Fibroblast of the conjunctiva (primary cell): ENCODE measurements at places on chromosomes 3 and 15.
A peak's percentile ranks its signal among the peaks of the same experiment; 100 is the strongest.

GRCh38 chr3:112170046-112170445 is 37.0 kb upstream of the GCSAM start:
- DNase-seq, result no peak

GRCh38 chr3:24514119-24514518 is 19.5 kb upstream of the THRB start:
- no peak for DNase-seq

GRCh38 chr3:142151240-142151639 is 1.9 kb upstream of the TFDP2 start:
- DNase-seq, result no peak

- no peak for DNase-seq
Measured at GRCh38 chr3:37909067-37909911, 47.6 kb downstream of the CTDSPL start.

DNA sequence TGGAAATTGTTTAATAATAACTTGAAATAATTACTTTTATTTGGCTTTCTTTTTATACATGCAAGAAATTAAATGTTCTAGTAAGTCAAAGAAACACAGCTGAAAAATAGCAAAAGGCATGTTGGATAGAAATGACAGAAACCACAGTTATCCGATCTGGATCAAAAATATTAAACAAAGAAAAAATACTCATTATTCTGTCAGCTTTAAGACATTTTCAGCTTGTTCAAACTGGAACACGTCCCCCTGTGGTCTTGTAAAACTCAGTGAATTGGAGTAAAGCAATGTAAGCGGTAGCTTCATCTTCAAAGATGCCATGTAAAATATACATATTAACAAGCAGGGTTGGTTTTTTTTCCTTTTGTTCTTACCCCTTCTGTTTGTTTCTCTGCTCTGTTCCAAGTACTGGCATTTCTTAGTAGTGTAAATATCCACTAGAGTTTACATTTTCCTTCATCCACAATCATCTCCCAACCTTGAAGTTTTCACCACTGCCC is 223.4 kb downstream of the IGSF11 start:
- no peak for DNase-seq

DNA sequence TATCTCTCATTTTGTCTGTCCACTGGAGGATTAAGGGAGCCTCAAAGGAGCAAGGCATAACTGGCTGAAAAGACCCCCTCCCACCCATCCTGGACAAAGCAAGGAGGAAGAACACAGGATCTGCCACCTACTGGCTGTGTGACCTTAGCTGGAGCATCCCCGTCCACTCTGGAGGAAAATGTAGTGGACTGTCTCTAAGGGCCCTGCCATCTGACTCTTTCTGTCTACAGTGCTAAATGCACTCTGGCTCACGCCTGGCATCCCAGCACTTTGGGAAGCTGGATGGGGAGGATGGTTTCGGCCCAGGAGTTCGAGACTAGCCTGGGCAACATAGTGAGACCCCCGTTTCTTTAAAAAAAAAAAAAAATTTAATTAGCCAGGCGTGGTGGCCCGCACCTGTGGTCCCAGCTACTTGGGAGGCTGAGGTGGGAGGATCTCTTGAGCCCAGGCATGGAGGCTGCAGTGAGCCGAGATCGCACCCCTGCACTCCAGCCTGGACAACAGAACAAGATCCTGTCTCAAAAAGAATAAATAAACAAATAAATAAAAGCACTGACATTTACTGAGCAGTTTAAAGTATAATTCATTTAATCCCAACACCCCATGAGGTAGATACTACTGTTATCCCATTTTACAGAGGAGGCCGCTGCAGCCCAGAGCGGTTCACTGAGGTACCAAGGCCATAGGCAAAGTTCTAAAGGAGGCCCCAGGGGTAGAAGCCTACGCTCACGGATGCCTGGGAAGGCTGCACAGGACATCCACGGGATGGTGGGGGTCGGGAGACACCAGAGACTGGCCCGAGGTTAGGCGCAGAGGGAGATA is 1.1 kb downstream of the TBC1D2B start:
- no peak for DNase-seq

DNA sequence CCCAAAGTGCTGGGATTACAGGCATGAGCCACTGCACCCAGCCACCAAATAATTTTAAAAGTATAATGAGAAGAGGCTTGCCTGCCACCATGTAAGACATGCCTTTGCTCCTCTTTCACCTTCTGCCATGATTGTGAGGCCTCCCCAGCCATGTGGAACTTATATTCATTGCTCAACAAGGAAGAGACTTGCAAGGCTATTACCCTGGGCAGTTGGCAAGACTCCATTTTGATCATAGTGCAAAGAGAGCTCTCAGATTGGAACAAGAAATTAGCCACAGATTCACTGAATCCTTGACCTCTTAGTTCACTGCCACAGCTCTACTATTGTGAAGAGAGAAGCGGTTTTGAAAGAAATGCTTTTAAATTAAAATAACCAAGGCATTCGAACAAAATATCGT is 6.1 kb downstream of the SCAP start:
- DNase-seq, result peak; percentile 74

- no peak for DNase-seq
Measured at GRCh38 chr15:87228460-87228859, 1028.1 kb downstream of the NTRK3 start.

GRCh38 chr3:134008630-134009156 is 21.0 kb downstream of the SLCO2A1 start:
- DNase-seq, result no peak

DNA sequence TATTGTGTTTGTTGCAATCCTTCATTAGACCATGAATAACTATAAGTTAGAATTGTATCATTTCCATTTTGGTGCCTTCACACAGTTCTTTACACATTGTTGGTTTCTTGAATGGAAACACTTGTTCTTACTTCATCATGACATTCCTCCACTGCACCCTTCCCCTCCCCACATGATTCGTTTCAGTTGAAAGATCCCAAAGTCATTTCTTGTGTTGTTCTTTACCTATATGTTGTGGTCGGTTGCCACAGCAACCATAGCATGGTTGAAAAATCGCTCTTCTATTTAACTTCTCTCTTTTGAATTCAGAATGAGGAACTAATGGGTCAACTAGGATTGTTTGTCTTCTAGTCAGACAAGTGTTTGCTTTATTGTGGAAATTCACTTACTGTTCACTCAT is 103.3 kb downstream of the IL1RAP start:
- DNase-seq, result no peak

DNA sequence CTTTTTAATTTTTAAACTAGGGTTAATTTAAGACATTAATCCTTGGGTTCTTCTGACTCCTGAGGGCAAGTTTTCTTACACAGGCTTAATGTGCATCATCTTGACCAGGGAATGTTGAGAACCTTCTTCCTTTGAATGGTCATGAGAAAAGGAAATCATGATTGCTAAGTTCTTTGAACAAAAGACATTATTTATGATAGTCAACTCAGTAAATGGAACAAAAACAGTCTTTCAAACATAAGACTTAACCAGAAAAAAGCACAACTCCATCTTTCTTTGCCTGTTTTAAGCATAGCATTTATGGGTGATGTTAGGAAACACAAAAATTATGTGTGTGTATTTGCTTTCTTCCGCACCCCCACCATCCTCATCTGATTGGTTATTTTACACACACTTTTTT is 5.4 kb downstream of the TLNRD1 start:
- no peak for DNase-seq

- no peak for DNase-seq
Measured at GRCh38 chr3:113535898-113536297, 3.5 kb downstream of the SIDT1 start.

DNA sequence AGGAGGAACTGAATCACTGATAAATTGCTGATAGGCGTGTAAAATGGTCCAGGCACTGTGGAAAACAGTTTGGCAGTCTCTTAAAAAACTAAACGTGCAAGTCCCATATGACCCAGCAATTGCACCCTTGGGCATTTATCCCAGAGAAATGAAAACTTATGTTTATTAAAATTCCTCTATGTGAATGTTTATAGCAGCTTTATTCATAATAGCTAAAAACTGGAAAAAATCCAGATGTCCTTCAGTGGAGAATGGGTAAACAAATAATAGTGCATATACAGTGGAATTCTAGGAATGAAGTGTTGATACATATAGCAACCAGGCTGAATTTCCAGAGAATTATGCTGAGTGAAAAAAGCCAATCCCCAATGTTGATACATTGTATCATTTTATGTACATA is 482.2 kb upstream of the PDZRN3 start:
- DNase-seq, result peak; percentile 2

GRCh38 chr3:58121183-58121582 is 89.6 kb downstream of the DNASE1L3 start:
- no peak for DNase-seq

- no peak for DNase-seq
Measured at GRCh38 chr3:34837848-34838741, 801.2 kb upstream of the ARPP21 start.

DNA sequence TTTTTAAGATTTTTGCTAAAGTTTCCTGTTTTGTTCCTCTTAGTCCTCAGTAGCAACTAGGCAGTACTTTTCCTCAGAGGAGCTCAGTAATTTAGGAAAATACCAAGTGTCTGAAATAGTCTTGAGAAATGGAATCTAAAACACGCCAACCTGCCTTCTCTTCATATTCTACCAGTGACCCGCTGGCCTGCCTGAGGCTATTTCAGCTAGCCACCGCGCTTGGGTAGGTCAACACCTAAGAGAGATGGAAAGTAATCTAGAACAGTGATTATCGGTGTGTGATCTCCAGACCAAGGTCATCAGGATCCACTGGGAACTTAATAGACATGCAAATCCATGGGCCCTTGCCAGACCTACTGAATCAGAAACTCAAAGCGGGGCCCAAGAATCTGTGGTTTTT is 7.5 kb downstream of the LCTL start:
- DNase-seq, result no peak

- no peak for DNase-seq
Measured at GRCh38 chr3:32471246-32471645, 31.4 kb downstream of the CMTM6 start.

DNA sequence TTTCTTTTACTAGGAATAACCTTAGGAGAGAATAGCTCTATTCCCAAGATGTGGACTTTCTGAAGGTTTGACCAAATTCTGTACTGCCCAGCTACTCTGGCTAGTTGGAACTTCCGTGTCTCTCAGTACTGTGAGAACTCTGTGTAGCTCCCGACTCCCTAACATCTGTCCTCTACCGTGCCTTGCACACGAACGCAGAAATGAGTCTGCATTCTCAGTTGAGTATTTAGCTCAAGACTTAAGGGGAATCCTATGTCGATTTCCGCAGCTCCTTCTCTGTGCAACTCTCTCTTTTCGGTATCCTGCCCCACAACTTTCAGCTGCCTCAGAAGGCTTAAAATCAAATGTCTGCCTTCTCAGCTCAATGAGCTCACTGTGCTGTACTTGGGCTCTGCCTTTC is 86.7 kb upstream of the EPHB3 start:
- no peak for DNase-seq

DNA sequence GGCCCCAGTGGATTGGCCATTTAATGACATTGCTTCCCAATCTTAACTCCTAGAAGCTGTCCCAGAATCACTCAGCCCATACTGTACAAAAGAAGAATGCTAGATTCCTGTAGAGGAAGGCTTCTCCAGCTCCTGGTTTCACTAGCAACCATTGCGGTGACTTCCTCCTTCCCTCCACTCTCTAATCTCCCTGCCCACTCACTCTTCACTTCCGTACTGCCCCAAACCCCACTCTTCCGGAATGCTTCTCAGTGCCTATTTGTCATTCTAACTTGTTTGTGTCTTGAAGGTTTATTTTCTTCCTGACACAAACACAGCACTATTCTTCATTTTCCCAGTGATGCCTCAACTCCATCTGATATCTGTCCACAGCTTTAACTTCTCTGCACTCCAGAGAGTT is 97.1 kb upstream of the SPATA16 start:
- no peak for DNase-seq

GRCh38 chr3:9179826-9180763 is 69.4 kb downstream of the SRGAP3 start:
- DNase-seq, result no peak

GRCh38 chr15:23686466-23687142 is 501 bp downstream of the NDN start:
- no peak for DNase-seq

GRCh38 chr15:90845201-90845949 is 23.0 kb upstream of the FURIN start:
- peak; percentile 26 for DNase-seq
